ENCODE measurements at places on chromosomes 2 and 18.

DNA sequence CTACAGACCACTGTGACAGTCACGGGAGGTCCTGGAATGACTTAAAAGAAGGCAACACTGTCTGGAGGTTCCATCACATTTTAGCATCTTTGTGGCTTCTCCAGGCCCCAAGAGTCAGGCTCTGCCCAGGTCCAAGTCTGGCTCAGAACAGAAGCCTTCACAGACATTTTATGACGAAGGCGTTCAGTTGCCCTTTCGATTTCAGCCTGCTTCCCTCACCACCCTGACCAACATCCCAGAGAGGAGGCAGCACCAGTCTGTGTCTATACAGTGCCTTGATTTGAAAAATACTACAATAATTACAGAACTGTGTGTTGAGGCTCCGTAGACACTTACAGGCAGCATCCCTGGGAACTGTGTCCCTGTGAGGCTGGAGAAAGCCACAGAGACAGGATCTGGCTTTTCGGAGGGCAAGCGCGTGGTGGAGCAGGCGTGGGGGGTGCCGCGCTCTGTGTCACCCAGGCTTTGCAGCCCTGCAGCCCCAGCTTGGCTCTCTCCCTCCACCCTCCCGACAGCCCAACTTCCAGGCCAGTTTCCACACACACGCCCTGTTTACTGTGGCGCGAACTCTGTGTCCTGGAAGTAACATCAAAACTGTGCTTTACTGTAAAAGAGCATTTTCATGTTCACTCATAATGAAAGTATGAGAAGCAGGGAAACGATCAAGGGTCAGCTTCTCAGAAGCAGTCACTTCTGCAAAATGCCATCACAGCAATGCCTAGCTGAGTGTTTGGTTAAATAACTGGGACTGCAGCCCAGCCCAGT is 153.5 kb upstream of the ALKAL2 start:
- no peak for DNase-seq

DNA sequence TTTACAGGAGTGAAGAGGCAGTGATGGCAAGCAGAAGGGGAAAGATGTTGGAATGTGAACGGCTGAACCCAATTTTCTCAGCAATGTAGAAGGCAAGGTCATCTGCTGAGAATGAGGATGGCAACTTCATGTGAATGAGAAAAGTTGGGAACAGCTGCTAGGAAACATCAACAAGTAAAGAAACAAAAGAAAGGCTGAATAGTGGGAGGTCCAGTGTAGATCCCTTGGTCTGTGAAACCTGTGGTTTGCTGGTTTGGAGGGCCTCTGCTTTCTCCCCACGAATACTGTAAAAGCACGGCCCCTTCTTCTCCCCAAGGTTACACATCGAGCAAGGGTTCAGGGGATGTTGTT is 27.4 kb downstream of the MARCHF4 start:
- no peak for DNase-seq

DNA sequence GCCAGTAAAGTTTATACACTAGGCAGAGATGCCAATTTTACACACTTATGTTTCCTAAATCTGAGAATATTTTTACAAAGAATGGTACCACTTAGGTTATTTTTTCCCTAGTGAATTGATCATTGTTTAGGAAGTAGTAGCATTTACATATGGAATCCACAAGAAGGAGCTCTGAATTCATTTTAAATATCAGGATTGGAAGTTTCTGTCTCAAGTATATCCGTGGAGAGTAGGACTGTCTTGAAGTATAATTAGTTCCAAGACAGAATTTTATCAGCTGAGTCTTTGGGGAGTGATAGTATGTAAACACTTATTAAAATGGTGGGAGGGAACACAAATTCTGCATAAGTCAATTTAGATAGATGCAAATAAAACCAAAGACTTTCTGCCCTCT is 82.3 kb upstream of the FAM98A start:
- no peak for DNase-seq

- no peak for DNase-seq
These were observed 96.8 kb downstream of the ZNF407 start for GRCh38 chr18:74694436-74694835.

- no peak for DNase-seq
These were observed 213.1 kb upstream of the MC4R start for GRCh38 chr18:60585670-60586069.
